ENCODE measurements at places on chromosomes 4 and X.
A peak's percentile ranks its signal among the peaks of the same experiment; 100 is the strongest.

DNA sequence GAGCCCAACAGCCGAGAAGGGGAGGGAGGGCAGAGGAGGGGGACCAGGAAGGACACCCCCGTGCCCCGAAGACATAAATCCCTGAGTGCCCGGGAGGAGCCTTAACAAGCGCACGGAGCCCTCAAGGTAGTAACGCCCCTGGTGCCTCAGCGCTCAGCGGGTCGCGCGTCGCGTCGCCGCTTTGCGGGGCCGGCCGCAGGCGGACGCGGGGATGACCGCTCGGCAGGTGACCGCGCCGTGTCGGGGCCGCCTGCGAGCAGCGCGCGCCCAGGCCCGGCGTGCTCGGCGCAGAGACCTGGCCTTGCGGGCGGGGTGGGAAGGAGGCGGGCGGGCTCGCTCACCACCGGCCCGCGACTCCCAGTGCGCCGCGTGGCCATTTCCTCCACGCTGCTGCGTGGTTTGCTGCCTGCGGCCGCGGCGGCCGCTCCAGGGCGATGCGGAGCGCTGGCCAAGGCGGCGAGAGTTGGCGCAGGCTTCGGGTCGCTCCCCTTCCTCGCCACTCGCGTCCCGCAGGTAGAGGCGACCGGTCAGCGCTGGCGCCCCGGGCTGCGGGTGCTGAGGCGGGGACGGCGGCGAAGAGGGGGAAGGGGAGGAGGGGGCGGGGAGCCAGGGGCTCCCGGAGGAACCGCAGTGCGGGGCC lies 632 bp downstream of the CCSER1 start:
- no peak for DNase-seq

DNA sequence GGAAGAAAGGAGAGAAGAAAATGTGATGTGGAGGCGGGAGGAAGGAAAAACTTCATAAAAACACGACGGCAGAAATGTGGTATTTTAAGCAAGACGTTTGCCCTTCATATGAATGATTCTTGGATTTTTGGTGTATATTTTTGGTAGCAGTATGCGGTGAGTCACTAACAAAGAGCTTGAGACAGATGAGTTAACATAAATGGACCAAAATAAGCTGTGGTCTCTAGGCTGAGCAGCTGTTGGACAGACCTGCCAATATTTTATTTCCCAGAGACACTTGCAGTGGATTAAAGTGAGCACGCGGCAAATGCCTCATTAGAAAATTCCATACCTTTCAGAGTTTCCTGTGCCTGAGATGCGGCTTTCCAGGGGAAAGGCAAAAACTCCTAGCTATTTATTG lies 43.1 kb upstream of the RPS6KA3 start:
- no peak for DNase-seq

GRCh38 chrX:50881028-50881427 lies 29.5 kb upstream of the BMP15 start:
- no peak for DNase-seq

- DNase-seq, result no peak
Measured at GRCh38 chr4:95190751-95191436, 357.9 kb downstream of the UNC5C start.

DNA sequence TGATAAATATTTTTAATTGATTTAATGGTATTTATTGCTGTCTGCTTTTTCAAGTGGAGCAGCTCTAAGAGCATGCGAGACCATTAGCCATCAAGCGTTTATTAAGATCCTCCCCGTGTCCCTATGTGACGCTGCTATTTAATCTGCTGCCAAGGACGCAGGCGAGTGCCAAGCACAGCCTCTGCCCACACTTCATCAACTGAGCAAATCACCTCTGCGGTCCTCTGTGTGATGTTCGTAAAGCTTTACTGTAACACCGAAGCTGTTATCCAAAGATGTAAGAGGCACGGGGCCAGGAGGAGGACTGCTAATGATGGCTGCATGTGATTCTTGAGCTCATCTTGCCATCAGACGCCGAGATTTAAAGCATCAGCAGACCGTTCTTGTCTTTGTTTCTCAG lies 79.5 kb downstream of the STOX2 start:
- DNase-seq, result no peak

- DNase-seq, result no peak
Measured at GRCh38 chr4:178233906-178234305, 791.7 kb upstream of the AGA start.

DNA sequence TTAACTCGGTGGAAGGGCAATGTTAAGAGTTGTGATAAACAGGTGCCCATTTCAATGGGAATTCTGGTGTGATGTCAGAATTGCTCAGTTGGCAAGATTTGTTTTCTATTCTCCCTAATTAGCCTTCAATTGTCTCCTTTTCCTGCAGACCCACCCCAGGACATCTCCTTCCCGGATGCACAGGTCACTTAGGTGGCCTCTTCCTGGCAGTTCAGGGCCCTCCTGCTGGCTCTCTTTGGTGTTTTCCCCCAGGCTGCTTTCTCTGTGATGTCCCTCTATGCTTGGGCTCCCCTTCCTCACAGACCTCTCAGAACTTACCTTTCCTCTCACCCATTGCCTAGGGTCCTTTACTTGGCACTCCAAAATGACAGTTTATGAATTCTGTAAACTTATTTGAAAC lies 126.3 kb downstream of the GPAT3 start:
- no peak for DNase-seq

DNA sequence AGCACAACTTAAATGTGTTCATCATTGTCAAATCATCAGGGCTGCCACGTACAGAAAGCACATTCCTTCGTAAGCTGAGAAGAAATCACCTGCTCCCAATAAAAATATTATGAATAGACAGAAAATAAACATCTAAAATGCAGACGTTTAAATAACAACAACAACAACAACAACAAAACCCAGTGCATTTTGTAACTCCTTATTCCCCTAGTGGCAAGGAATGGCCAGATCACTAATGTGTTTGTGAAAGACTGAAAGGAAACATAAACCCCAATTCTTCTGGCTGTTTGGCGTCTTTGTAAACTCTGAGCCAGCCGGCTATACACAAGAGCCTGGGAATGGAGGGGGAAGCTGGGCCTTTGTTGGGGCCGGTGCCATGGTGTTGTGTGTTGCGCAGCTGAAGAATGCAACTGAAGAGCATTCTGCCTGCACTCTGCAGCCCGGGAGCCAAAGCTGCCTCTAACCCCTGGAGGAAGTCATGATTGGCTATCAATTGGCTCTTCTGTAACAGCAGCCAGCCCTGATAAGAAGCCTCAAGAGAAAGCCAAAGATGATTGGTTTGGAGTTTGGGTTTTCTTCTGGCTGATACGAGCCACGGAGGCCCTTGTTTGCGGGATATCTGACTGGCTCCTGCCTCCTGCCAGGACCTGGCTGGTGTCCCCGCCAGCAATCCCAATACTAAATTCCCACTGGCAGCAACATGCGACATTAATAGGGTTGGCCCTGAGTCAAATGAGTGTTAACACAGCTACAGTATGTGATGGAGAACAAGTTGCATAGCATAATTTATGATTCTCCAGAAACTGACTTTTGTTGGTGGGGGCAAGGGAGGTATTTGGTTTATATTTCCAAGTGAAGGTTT lies 89.7 kb upstream of the TFDP3 start:
- peak; percentile 36 for DNase-seq

GRCh38 chr4:185213877-185214276 lies 4.5 kb downstream of the SNX25 start:
- DNase-seq, result no peak

- peak; percentile 56 for DNase-seq
Measured at GRCh38 chrX:40933706-40934425, 151.4 kb upstream of the USP9X start.

DNA sequence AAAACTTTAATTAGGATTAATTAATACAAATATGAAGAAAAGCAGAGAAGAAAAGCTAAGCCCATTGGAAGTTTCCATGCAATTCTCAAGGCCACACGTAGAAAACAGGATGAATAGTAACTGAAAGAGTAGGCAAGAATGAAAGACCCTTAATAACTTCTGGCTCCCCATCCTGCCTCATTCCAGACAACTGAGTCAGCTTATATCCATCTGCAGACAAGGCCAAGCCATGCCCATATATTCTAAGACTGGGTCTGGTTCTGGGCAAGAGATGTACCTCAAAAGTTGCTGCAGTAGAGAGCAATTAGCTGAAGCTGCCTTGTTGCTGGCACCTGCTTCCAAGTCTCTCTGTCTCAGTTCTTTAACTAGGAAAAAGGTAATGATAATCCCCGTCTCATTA lies 244.1 kb downstream of the GPC3 start:
- DNase-seq, result no peak
